ENCODE measurements at places on chromosomes 16 and 17.

GRCh38 chr17:44311562-44312181 lies 3.3 kb downstream of the RUNDC3A start:
- no peak for DNase-seq

- no peak for DNase-seq
Measured at GRCh38 chr17:5975661-5976060, 94.5 kb upstream of the WSCD1 start.

DNA sequence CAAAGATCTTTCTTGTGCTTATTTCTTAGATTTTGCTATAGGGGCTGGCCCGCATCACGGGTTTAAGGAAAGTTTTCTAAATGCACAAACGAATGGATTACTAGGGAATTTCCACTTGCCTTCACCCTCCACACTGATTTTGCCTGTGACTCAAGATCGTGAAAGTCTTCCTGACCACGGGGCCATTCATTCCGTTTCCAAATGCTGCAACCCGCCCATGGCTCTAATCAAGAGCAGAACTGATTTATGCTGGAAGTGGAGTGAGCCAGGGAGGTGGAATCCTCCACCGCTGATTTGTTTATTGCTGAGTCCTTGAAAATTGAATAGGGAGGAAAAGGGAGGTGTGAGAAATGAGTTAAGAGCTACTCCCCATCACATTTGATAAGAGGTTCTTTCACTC lies 52.4 kb downstream of the CA10 start:
- DNase-seq, result no peak

DNA sequence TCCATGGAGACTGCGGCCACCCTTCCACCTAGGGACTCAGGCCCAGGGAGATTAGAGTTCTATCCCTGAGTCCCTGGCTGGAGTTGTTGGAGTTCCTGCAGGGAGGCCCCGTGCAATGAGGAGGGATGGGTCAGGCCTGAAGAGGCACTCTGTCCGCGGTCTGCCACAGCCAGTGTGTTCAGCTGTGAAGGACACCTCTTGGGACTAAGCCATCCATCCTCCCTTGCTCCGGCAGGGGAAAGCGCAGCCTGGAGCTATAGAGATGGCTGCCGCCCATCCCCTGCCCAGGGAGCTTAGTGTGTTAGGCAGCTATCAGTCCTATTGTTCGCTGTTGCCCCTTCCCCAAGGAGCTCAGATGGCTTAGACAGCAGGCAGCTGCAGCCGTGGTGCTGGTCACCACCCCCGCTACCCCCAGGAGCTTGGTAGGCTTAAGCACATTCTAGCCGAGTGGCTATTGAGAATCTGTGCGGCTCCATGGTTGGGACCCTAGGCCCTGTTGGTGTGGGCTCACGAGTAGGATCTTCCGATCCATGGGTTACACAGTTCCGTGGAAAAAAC lies 141.3 kb downstream of the CYB561 start:
- DNase-seq, result no peak

GRCh38 chr17:17146786-17147406 lies 59.2 kb downstream of the PLD6 start:
- DNase-seq, result peak; percentile 20

GRCh38 chr17:20995873-20996723 lies 46.7 kb downstream of the USP22 start:
- no peak for DNase-seq

DNA sequence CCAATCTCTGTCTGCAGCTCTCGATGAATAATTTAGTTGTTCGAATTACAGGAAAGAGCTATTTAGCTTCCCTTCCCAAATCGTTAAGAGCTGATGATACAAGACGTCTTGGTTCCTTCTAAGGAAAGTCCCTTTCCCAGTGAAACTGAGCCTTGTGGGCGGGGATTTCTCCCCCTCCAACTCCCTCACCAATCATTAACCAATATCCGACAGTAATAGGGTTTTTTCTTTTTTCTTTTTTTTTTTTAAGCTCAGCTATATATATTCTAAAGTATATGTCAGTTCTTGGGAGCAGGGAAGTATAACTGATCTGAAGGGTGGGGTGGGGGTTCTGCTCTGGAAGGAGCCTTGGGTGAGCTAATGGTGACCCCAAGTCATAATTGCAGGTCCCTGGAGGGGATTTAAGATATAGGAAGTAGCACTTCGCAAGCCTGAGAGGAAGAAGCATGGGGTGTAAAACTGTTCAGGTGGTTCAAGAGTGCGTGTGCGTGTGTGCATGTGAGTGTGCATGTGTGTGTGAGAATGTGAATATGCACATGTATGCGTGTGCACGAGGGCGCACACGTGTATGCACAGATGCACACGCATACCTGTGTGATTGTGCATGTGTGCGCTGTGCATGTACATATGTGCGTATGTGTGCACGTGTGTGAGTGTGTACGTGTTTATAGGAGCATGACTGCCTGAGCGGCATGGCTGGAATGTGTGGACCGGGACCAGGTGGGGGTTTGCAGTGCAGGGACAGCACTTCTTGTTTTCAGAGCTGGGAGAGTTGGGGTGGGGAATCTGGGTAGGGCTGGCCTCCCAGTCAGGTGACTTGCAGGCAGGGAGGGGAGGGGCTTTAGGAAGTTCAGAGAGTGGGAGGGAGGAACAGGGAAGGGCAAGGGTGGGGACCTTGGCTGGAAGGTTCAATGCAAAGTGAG lies 42.7 kb downstream of the SOCS3 start:
- DNase-seq, result no peak

- DNase-seq, result no peak
Measured at GRCh38 chr16:88401604-88402246, 19.0 kb downstream of the ZNF469 start.

DNA sequence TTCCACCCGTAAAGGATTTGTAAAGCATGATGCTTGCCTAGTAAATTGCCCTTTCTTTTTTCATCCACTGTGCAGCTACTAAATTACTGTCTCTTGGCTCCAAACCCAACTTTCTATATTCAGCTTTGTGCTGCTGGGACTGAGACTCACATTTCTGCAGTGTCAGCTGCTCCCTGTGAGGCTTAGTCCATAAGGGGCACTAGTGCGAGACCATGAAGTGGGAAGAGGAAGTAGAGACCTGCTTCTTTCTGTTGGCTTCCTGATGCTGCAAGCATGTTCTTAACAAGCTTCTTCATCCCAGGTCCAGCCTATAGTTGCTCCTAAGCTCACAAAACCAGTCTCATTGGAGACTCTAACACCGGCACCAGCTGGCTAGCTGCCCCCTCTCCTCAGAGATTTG lies 74.9 kb upstream of the HS3ST2 start:
- no peak for DNase-seq

- no peak for DNase-seq
Measured at GRCh38 chr16:68228652-68229051, 7.3 kb downstream of the ESRP2 start.

DNA sequence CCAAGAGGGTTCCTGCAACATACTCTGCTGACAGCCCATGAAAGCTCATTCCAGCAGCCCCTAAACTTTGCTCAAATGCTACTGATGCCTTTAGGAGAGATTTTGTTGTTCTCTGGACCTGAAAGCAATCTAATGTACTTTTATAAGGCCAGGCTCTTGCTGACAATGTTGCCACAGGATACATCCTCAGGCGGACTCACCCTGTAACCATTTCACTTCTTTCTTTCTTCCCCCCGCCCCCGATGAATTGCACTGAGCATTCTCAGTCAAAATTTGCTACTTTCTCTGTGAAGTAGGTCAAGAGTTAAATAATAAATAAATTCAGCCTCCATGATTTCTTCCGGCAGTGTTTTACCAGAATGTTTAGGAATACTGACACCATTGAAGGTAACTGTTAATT lies 1.5 kb downstream of the GAS7 start:
- DNase-seq, result no peak

DNA sequence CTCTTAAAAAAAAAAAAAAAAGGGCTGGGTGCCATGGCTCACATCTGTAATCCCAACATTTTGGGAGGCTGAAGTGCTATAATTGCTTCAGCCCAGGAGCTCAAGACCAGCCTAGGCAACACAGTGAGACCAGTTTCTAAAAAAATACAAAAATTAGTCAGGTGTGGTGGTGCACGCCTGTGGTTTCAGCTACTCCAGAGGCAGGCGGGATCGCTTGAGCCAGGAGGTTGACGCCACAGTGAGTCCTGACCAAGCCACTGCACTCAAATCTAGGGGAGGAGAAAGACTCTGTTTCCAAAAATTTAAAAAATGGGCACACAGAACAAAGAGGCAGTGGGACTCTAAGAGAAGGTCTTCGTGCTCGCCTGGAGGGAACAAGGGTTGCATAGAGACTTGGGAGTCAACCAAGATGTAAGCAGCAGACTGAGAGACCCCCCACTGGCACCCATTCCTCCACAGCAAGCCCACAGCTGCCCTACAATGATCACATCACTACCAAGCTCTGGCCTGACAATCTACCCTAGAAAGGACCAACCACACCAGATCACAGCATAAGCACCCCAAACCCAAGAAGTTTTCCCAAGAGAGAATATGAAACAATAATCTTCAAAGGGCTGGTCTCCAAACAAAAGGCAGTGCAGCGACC lies 121.6 kb downstream of the ANKRD11 start:
- DNase-seq, result no peak

DNA sequence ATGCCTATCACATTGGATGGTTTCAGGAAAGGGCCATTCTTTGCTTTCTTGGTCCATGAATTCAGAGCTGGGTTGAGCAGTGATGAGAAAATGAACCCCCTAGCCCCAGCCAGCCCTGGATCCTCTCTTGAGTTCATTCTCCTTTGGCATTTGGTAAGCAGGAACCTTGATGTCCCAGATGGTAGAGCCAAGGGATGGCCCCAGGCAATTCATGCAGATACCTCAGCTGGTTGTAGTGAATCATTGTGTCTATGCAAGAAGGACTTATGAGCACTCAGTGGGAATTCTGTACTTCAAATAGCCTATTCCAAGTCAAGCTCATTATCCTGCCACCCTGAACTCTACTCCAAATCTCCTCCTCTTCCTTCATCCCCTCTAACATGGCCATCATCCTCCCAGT lies 412.7 kb downstream of the UTP18 start:
- DNase-seq, result no peak

DNA sequence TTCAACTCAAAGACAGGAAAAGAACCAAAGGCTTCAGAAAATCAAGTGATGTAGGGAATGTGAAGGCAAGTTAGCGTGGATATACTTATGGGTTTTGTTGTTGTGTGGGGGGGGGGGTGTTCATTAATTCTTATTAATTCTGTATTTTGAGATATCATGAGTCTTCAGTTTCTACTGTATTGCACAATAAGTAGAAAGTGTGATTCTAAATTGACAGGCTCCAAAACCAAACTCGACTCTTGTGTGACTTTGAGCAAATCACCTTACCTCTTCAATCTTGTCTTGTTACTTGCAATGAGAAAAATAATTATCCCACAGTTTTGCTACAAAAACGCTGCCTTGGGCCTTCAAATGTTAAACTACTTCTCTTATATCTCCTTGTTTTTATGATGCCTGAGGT lies 453.9 kb upstream of the GOT2 start:
- DNase-seq, result no peak

Data from activated CD4-positive, alpha-beta T cell treated with anti-CD3 and anti-CD28 coated beads, Interleukin-2, amount 50 U/mL, for 1 hour (primary cell).